SK-N-MC (cell line): ENCODE measurements at places on chromosomes 5 and 9.
A peak's percentile ranks its signal among the peaks of the same experiment; 100 is the strongest.

DNA sequence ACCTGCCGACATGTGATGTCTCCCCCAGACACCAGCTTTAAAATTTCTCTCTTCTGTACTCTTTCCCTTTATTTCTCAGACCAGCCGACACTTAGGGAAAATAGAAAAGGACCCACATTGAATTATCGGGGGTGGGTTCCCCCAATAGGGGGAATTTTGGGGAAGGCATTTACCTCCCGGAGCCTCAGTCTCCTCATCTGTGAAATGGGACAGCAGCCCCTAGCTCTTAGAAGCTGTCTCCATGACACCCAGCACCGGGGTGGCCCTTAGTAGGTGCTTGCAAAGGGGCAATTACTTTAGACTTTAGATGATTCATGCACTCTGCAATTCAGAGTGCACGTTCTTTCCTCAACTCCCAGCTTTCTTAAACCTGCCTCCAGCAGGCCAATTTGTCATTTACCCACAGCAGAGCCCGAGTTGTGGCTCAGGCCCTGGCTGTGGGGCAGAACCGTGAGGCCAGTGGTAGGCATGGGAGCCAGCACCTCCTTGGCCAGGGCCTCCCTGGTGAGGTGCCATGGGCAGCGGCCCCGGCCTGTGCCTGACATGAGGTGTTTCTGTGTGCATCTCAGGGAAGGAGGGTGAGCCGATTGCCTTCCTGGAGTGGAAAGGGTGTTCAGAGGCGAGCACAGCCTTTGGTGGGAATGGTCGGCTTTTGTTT is 51.7 kb downstream of the SH3PXD2B start:
- no peak for DNase-seq

DNA sequence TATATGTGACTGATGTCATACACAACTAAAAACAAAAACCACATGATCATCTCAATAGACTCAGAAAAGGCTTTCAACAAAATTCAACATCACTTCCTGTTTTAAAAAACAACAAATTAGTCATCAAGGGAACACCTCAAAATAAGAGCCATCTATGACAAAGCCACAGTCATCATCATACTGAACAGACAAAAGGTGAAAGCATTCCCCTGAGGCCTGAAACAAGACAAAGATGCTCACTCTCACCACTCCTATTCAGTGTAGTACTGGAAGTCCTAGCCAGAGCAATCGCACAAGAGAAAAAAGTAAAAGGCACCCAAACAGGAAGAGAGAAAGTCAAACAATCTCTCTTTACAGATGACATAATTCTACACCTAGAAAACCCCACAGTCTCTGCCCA is 893.5 kb upstream of the EDIL3 start:
- DNase-seq = no peak

DNA sequence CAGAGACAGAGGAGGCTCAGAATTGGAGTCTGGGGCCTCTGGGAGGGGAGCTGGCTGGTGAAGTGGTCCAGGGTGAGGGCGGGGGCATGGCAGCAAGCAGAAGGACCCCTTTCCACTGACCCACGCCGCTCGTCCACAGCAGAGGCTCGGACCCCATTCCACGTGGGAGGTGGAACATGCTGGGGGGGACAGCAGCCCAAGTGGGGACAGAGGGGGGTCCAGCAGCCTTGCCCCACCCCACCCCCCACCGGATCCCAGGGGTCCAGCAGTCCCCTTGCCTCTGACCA is 25.4 kb upstream of the NKD2 start:
- DNase-seq = no peak

DNA sequence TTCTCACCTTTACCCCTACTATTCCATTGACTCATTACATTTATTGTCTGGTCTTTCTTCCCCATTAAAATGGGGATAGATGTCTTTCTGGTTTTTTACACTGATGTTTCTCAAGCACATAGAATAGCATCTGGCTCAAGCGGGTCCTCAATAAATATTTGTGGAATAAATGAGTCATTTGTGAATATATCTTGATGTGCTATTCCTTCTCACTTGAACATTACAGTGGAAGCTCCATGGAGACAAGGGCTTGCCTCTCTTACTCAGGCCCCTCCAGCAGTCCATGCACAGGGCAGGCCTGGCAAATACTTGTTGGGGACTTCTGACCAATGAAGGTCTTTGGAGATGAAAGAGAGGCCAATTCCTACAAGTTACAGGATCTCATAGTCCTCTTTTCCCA is 151.7 kb upstream of the TAS2R1 start:
- no peak for DNase-seq

GRCh38 chr9:32359452-32359851 is 25.0 kb upstream of the ACO1 start:
- DNase-seq = no peak

DNA sequence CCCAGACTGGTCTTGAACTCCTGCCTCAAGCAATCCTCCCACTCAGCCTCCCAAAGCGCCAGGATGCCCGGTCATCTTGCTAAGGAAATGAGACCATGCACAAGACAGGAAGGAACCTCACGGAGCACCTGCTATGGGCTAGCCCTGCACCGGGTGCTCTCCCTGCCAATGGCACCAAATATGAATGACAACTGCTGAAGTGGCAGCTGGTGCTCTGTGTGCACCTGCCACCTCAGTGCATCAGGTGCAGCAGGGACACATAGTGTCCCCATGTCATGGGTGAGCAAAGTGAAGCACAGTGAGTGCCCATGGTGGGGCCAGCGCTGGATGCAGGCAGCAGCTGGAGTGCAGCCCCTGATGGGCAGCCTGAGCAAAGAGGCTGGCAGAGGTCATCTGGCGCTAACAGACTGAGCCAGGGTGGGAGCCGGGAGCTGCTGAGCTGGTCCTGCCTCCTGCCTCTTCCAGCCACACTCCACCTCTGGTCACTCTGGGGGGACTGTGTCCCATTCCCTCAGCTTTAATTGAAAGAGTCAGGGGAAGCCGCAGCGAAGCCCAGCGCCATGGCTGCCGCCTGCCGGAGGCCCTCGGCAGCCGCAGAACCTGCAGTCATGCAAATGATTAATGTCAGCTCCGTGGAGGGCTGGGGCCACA is 46.4 kb downstream of the BARX1 start:
- DNase-seq = no peak

- peak; percentile 56 for DNase-seq
Observed at GRCh38 chr5:140855772-140856674, at the start of gene PCDHA10. TSS of gene PCDHA10 (plus strand) at chr5:140855897. CDS start at chr5:140856049, 152 bp downstream.

GRCh38 chr5:91229031-91229727 is 153.9 kb downstream of the ARRDC3 start:
- no peak for DNase-seq

DNA sequence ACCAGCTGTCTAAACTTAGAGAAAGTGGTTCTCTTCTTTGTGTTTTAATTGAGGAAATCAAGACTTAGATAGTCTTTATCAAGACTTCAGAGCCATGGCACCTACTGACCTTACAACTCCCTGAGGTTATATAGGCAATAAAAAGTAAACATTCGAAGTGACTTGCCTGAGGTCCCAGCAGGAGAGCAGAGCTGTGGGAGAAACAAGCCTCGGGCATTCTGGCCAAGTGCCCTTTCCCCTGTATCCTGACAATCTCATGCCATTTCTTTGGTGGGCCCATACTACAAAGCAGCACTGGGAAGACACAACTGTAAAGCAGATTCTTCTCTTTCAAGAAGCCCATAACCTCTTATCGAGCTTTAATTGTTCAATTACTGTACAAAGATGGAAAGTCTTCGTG is 23.1 kb downstream of the FREM1 start:
- DNase-seq = no peak

GRCh38 chr5:122054266-122054665 is 23.8 kb downstream of the LOX start:
- DNase-seq = no peak

DNA sequence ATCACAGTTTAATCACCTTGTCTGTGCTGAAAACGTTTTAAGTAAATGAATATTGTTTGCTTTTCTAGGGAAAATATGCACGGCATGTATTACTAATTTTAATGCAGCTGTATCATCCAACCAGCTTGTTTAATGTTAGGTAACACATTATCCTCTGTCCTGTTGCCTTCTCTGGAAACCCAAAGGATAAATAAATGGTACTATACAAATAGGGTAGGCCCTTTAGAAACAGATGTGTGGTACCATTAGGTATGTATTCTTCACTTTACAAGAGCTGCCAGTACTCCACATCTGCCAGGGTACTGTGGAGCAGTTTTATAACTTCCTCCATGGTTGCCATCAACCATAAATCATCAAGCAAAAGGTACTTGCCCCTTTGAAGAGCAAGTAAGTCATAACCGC is 42.9 kb downstream of the FAF2 start:
- DNase-seq = no peak
